ENCODE measurements at places on chromosomes 6 and 20. TPM values are rescaled to one million over a fixed set of nuclear protein-coding genes. Genes with fewer than 3 reads are reported as not detected.

- no peak for DNase-seq
Measured at GRCh38 chr6:24919056-24919892, 16.5 kb downstream of the RIPOR2 start.

DNA sequence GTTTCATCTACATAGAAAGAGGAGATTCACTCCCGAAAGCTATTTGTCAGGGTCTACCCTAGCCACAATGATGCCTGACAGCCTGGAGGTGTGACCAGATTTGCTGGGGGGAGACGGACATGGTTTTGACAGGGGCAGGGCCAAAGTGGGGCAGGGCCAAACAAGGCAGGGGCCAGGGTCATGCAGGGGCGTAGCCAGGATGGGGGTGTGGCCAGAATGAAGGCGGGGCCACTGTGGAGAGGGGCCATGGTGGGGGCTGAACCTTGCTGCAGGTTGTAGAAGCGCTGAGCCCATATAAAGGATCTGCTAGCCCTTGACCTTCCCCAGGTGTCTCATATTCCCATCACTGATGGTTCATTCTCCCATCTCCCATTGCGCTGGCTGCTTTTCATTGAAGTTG is 184.1 kb upstream of the SULF2 start:
- DNase-seq: no peak

- peak; percentile 32 for DNase-seq
Measured at GRCh38 chr6:130575971-130576370, 210.2 kb downstream of the TMEM200A start.

- no peak for DNase-seq
Measured at GRCh38 chr6:166346449-166346848, 4.1 kb upstream of the SFT2D1 start.

DNA sequence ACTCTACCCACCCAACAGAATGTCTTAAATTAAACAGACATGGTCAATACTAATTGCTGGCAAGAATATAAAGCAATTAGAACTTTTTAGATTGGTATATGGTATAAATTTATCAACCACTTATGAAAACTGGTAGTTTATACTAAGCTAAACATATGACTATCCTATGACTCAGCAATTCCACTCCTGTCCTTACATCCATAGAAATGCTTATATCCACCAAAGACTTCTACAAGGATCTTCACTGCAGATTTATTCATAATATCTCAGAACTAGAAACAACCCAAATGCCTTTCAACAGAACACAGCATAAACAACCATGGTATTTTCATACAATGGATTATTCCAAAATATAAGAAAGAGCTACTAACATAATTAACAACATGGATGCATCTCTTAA is 4.6 kb downstream of the ZNF184 start:
- DNase-seq: no peak

DNA sequence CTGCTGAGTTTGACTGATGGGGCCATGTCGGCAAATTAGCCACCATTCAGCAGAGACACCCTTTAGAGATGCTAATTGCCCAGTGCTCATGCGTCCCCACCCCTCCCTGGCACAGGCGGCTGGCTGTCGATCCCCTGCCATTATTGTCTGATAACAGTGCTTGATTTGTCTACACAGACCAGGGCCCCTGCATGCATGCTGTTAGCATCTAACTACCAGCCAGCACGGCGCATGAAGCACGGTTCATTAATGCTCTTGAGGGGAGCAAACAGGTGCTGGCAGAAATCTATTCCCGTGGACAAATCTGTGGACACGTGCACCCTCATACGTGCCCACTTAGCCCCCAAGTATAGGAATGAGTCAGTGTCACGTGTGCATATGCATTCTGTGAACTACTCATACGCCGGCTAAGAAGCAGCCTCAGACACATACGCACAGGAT is 32.2 kb downstream of the KCNB1 start:
- DNase-seq: no peak

DNA sequence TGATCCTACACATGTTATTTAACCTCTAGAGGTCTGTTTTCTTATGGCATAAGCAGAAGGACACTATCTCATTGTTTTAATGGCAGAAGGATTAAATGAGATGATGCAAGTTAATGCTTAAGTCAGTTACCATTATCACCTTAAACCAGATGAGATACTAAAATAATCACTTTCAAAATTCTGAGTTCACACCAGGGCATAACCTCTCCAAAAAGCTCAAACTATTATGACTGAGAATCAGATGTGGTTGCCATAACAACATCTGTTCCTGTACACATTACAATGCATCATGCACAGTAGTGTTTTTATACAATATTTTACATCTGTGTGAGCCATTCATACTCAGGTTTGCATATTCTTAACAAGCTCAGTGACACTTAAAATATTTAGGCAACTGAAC is 10.2 kb downstream of the ADNP start:
- DNase-seq: no peak

DNA sequence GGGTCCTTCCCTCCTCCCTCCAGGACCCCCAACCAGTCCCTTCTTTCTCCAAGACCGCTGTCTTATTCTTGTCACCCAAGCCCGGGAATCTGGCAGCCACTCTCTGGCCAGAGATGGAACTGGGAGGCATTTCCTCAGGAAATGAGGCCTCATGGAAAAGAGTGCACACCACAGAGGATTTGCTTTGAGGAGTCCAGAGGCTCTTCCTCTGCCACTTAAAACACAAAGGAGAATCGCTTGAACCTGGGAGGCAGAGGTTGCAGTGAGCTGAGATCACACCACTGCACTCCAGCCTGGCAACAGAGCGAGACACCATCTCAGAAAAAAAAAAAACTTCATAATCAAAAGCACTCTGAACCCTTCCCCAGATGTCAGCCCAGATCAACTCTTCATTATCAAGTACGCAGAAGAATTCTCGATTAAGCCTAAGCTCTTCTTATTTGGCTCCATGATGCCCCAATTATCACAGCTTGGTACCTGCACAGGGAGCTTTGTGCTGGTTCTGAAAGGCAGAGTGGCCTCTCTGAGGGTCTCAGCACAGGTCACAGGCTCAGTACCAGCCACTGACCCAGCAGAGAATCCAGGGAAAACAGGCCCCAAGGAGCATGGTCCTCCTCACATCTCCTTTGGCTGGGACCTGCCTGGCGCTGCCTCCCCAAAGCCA is 82.9 kb upstream of the MAFB start:
- DNase-seq: no peak

DNA sequence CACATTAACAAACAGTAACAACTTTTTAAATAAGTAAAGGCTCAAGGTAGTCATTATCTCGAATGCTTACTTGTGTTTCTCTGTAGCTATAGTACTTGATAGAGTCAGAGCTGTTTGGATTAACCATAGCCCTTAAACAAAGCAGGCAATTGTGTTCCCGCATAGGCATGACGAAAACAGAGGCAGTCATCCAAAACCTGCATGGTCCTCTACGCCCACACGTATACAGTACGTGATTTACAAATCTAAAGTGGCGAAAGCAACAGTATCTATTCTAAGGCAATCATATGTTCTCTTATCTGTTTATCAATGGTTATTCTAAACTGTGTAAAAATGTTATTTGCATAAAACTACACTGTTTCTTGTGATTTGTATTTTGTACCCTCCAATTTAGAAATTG is 31.8 kb downstream of the HFE start:
- DNase-seq: no peak

DNA sequence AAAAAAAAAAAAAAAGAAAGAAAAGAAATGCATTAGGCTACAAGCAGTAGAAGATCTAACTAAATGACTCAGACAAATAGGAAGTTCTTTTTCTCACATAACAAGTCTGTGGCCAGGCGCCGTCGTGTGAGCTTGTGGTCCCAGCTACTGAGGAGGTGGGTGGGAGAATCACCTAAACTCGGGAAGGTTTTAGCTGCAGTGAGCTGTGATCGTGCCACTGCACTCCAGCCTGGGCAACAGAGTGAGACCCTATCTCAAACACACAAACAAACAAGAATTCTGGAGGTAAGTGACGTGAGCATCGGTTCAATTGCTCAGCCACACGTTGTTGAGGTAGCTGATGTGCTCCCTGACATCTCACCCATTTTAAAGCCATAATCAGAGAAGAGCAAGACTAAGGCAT is 37.9 kb upstream of the SLC23A2 start:
- peak; percentile 42 for DNase-seq

- no peak for DNase-seq
Measured at GRCh38 chr6:169587975-169588374, 113.9 kb downstream of the WDR27 start.

Gene TXLNB
- total RNA-seq: 0.72 TPM

Gene ACTL10
- 1.1 TPM for total RNA-seq

Gene TP53TG5
- total RNA-seq: not detected

Gene CYP24A1
- total RNA-seq: 0.30 TPM

All from T-cell (primary cell).